ENCODE measurements at places on chromosomes 12 and 14. TPM values are rescaled to one million over a fixed set of nuclear protein-coding genes. Genes with fewer than 3 reads are reported as not detected.
A peak's percentile ranks its signal among the peaks of the same experiment; 100 is the strongest.

DNA sequence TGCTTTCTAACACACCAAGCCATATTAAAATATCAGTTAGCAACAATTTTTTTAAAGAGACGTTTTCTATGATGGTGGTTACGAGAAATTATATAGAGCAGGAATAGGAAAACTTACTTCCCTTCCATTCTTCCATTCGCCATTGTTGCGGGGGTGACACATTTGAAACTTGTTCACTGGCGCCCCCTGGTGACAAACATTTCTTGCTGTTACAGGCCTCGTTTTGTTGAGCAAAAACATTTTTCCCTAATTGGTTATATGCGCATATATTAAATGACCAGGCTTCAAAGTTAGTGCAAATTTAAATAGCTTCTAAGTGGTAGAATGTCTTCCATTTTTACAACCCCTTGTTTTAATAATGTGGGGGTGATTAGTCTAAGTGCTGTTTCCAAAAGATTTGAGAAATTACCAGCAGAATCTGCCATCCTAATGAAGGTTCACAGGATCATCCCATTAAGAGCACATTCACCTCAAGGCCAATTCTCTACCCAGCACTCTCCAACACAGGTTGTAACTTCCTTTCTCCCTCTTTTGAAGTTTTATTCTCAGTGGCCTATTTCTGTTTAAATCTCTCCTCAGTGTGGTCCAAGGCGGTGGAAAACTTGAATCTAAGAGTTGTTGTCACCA lies 1124.7 kb downstream of the FLRT2 start:
- H3K36me3 ChIP-seq, result no peaks in the 10 kb centered on the region
- peak; percentile 17 for DNase-seq
- no peak overlapping the region for H3K27ac ChIP-seq
- no peaks in the 10 kb centered on the region for H3K4me1 ChIP-seq
- H3K27me3 ChIP-seq, result no peaks in the 10 kb centered on the region

DNA sequence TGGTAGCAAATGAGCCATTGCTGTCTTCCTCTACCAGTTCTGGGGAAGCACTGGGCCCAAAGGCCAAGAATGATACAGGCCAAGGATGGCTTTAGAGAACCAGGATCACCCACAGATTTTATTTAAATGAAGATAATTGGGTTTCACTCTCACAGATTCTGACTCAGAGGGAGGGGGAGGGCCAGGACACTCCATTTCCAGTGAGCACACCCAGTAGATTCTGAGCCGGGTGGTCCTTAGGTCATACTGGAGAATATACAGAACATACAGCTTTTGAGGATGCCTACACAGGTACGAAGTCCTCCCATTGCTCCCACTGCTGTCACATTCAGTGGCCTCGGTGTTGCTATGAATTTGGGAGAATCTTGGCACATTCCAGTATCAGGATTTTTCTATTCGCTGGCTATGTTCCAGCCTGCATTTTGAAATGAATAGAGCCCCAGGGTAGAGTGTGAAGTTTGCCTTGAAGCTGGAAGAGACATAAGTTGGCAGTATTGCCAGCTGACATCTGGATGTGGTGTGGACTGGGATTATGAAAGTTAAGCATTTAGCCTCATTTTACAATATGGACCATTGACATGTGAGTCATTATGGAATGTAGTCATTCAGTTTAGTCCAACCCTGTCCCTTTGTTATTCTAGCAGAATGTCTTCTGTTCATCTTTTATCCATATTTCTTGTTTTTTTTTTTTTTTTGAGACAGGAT lies 45.8 kb upstream of the POC1B start:
- no peaks in the 10 kb centered on the region for H3K4me1 ChIP-seq
- H3K4me3 ChIP-seq, result no peak overlapping the region
- no peaks in the 10 kb centered on the region for H3K27me3 ChIP-seq
- H3K27ac ChIP-seq, result no peak overlapping the region
- H3K36me3 ChIP-seq, result no peaks in the 10 kb centered on the region
- no peak for DNase-seq

DNA sequence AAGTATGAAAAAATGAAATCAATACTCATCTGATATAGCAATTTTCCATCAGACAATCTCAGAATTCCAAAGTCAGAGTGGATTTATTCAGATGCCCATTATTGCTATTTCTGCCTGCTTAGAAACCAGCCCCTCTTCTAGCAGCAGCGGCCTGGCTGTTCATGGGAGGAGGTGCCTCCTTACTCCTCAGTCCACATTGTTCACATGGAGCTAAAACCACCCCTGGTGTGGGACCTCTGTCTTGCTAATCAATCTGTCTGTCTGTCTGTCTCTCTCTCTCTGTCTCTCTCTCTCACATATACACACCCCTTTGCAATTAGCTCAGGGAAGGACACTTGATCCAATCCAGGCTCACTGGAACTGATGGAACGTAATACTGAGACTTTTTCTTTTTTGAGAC lies 176.1 kb downstream of the APAF1 start:
- no peak for DNase-seq
- H3K4me1 ChIP-seq, result no peaks in the 10 kb centered on the region
- H3K27me3 ChIP-seq, result no peaks in the 10 kb centered on the region
- no peak overlapping the region for H3K4me3 ChIP-seq
- H3K36me3 ChIP-seq, result no peaks in the 10 kb centered on the region

DNA sequence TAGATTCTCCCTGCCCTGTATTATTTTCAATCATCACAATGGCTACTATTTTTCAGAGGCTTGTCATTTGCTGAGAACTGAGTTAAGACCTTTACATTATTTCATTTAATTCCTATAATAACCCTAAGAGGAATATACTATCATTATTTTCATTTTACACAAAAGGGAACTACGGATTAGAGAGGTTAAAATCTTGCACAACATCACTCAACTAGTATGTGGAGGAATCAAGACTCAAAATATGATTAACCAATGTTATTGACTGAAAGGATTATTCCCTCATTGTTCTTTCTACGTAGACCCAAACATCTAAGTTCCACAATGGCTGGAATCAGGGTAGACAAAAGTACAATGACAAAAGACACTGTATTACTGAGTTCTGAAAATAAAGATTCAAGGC lies 45.0 kb downstream of the GPR65 start:
- DNase-seq, result no peak
- no peaks in the 10 kb centered on the region for H3K36me3 ChIP-seq

DNA sequence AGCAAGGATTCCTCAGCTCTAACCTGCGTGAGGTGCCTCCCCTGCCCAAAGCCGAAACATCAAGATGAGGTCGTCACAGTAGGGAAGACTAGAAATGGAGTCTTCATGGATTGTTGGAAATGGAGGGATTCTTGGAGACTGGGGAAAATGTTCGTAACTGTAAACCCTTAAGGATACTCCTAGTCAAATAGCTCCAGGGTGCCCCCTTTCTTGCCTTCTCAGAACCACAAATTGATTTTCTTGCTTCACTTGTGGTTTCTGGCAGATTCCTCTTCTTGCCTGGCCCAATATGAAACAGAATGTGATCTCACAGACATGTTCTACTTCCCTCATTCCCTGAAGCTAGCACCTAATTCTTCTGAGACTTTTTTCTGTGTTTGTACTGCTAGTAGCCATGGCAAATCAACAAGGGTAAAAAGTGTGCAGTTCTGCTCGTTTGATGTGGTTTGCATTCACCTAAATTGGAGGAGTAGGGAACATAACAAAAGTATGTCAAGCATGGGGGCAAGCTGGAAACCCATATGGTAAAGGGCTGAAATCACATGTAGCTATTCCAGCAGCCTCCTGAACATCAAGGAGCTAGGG lies 332.0 kb downstream of the PAWR start:
- no peak overlapping the region for H3K27ac ChIP-seq
- H3K27me3 ChIP-seq, result no peaks in the 10 kb centered on the region
- no peak overlapping the region for H3K4me3 ChIP-seq
- no peak for DNase-seq

DNA sequence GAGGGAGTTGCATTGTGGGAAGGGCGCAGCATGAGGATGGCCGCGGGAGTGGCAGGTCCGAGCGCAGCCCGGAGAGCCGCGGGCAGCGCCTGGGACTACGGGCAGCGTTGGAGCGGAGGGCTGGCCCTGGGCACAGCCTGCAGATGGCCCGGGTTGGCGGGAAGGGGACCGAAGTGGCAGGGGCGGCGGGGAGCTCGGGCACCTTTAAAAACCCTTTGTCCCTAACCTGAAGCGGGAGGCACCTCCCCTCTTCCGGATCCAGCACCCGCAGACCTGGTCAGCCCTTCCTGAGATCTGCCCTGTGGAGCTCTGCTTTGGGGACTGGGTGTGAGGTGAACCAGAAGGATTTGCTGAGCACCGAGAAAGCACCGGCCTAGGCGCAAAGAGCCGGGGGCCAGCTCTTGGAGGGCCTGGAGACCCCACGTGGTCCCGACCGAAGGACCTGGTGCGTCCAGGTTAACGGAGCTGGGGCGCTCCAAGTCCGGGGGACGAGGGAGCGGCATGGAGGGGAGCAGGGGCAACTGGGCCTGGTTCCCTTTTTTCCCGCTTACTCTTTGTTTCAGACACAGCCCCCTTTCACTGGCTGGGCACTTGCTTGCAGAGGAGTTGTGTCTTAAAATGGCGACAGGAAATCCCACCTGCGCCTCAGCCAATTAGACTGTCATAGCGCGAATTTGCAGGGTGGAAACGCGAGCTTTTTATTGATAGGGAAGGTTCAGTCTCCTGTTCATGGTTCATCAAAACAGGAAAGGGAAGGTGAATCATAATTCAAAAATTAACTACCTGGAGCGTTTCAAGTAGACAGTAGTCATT lies 792 bp upstream of the SLC38A1 start:
- peak overlapping the region; percentile 61 for H3K4me3 ChIP-seq
- no peaks in the 10 kb centered on the region for H3K27me3 ChIP-seq
- DNase-seq, result no peak
- peak overlapping the region; percentile 85 for H3K27ac ChIP-seq
- H3K4me1 ChIP-seq, result no peaks in the 10 kb centered on the region

DNA sequence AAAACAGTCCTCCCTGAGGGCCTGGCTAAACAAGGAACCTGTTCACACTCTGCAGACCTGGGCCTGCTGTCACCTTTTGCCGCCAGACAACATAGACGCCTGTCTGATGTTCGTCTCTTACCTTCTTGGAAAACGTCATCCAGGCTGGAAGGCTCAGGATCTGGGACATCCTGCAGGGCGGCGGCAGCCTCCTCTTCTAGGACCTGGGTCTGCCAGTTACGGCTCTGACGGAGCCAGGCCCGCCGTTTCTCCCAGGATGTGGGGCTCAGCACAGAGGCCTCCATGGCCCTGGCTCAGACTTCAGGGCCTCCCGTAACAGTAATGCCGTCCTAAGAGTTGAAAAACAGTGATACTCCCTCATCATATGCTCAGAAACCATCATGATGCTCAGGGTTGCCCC lies 10.3 kb downstream of the TESPA1 start:
- H3K36me3 ChIP-seq, result no peaks in the 10 kb centered on the region
- H3K27me3 ChIP-seq, result no peaks in the 10 kb centered on the region
- H3K27ac ChIP-seq, result no peak overlapping the region

DNA sequence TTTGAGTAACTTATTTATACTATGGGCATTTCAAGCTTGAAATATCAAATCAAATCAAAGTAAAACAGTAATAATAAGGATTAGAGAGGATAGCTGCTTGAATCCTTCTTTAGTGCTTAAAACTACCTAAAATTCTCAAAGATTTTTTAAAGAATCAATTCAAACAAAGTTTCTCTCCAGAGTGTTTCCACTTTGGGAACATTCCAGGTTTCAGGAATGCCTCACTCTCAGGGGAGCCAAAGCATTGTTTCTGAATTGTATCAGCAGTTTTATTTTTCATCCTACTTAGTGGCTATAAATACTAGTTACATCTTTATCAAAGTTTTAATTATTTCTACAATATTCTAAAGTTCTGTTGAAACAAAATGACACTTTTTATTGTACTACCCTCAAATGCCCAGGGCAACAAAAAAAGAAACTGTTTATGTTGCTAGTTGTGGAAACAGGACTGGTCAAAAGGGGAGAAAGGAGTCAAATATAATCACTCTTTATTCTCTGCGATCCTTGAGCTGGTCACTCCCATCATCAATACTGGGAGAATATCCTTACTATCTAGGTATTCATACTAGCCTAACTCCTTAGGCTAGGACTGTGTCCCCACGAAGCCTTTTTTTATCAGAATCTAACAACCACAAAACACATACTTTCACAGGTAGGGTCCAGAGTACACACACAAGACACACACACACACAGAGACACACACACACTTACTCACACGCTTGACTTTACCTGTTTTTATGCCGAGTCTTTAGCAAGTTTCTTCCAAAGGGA lies 598 bp downstream of the RASSF9 start:
- peak overlapping the region; percentile 91 for H3K27ac ChIP-seq
- H3K4me1 ChIP-seq, result no peaks in the 10 kb centered on the region
- peak overlapping the region; percentile 35 for H3K4me3 ChIP-seq
- DNase-seq, result no peak
- no peaks in the 10 kb centered on the region for H3K27me3 ChIP-seq

- H3K4me1 ChIP-seq, result no peaks in the 10 kb centered on the region
- no peak overlapping the region for H3K27ac ChIP-seq
- H3K36me3 ChIP-seq, result no peaks in the 10 kb centered on the region
- no peak overlapping the region for H3K4me3 ChIP-seq
- H3K27me3 ChIP-seq, result no peaks in the 10 kb centered on the region
Measured at GRCh38 chr14:28243600-28243999, 523.0 kb upstream of the FOXG1 start.

DNA sequence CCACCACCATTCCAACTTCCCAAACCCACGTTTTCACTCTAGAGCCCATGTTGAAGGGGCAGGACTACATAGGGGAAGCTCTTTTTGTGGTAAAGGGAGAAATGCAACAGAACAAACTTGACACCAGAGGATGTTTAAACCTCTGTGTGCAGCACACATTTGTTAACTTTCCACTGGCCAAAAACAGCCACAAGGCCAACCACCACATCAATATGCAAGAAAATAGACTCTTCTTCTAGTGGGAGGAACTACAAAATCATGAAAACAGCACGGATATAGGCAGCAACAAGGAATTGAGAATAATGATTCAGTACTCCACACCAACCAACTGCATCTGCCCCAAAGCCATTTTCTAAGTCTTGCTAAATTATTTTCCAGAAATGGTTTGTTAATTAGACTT lies 66.3 kb upstream of the CEP83 start:
- H3K36me3 ChIP-seq, result no peaks in the 10 kb centered on the region
- no peak overlapping the region for H3K27ac ChIP-seq
- no peak for DNase-seq
- H3K4me3 ChIP-seq, result no peak overlapping the region

GRCh38 chr12:43551971-43552559 lies at the start of gene ADAMTS20:
Gene ADAMTS20 (minus strand): TSS chr12:43552203. CDS start chr12:43551921, 282 bp downstream.
- DNase-seq, result no peak
- no peaks in the 10 kb centered on the region for H3K36me3 ChIP-seq
- H3K4me3 ChIP-seq, result no peak within 1 kb of the TSS
- H3K4me1 ChIP-seq, result no peaks in the 10 kb centered on the region

GRCh38 chr12:48998497-48999353 lies 450 bp downstream of the DDN start:
- no peak overlapping the region for H3K27ac ChIP-seq
- H3K27me3 ChIP-seq, result peaks cover 36% of the 10 kb centered on the region
- peaks cover 31% of the 10 kb centered on the region for H3K4me1 ChIP-seq
- H3K4me3 ChIP-seq, result no peak overlapping the region
- no peak for DNase-seq

GRCh38 chr14:88454886-88455285 lies 69.4 kb downstream of the SPATA7 start:
- H3K27ac ChIP-seq, result no peak overlapping the region
- H3K4me3 ChIP-seq, result no peak overlapping the region
- H3K36me3 ChIP-seq, result no peaks in the 10 kb centered on the region
- H3K4me1 ChIP-seq, result no peaks in the 10 kb centered on the region
- DNase-seq, result no peak

PKP2 gene
- total RNA-seq, result 9.7 TPM

DTX1 gene
- total RNA-seq, result 3.4 TPM

CCDC198 gene
- total RNA-seq, result 2.8 TPM

MSRB3 gene
- total RNA-seq, result 100 TPM

NAB2 gene
- 10.5 TPM for total RNA-seq

Measured in uterus (tissue), 4 donors.